Lower leg skin (tissue), 4 donors: ENCODE measurements at places on chromosomes 1 and 21. TPM values are rescaled to one million over a fixed set of nuclear protein-coding genes. Genes with fewer than 3 reads are reported as not detected.

DNA sequence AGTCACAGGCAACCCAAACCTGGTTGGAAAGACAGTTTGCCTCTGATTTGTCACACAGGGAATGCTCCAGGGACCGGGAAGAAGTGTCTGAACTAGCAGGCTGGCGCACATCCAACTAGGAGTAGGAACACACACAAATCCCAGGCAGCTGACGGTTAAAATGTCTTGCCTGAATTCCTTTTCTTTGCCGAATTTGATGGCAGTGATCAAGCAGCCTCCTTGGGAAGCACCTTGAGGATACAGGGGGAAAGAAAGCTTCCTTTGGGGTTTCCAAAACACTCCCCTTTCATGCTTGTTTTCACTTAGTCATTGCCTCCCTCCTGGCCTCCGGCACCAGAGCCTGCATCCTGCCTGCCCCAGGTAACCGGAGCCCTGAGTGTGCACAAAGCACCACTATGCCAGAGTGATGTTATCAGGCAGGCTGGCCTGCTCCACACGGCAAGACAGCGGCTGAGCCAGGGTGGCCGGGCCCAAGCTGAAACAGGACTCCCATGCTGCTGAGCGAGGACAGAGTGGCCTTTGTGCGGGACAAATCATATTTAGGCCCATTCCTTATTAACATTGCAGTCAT is 193.8 kb downstream of the LMX1A start:
- DNase-seq, result peak; percentile 85

The SDF4 gene
- total RNA-seq, result 119 TPM

DNA sequence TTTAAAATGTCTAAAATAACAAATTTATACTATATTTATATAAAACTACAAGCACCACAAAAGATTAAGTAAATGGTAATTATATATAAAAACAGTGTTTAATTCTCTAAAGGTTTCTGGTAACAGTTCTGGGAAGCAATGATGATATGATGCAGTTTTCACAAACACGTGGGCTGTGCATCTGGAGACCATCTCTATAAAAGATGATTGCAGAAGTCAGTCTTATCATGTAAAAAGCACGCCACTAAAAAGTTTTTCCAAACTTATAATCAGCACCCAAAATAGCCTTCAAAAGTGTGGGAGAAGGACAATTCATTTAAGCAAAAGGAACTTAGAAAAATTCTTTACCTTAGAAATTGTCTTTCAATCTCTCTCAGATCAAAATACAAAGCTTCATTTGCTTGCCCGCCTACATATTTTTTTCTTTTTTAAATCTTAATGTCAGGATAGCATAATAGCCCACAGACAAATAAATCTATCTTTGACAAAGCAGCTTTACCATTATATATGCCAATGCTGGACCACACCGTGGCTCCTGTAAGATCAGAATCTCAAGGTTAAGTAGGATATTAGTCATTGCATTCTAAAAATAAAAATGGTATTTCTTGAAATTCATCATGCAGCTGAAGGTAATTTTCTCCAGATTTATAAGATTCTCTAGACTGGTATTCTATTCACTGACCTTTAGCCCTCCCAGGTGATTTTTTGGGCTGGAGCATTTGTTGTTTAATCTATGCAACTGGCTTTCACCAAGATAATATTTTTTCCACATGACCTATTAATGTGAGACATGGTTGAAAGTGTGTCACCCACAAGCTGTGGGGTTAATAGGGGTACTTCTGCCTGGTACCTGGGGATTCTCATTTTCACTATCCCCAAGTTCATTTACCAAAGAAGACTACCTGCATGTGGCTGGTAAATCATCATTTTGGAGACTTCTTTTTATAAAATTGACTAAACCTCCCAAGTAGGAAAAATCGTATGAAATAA is 189.6 kb upstream of the ST6GALNAC5 start:
- no peak for DNase-seq

GRCh38 chr1:100035214-100035613 is 65.4 kb downstream of the SLC35A3 start:
- DNase-seq, result no peak

The ETV3L gene
- not detected for total RNA-seq

DNA sequence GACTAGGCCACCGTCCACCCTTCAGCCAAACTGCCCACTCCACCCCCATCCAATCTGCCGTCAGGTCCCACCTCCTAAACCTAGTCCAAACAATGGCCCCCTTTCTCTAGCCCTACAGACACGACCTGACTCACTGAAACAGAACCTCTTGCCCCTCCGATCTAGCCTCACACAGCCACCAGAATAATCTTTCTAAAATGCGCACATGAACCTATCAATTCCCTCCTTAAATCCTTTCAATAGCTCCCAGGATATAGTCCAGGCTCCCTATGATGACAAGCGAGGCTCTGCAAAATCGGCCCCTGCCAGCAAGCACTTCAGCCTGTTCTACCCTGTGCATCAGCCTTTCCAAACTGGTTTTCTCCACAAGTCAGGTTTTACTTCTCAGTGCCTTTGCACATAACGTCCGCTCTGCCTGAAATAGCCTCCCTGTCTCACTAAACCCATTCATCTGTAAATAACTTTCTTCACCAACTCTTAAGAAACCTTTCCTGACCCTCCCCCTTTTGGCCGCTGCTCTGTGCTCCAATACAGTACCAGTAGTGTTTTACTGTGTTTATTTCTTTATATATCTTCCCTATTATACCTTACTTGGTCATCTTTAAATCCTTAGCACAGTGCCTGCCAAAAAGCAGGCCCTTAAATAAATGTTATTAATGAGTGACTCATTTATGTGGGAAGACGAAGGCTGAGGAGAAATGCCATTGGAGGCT is 9.0 kb upstream of the CDC20 start:
- DNase-seq, result no peak

The SLAMF8 gene
- total RNA-seq, result 7.8 TPM

DNA sequence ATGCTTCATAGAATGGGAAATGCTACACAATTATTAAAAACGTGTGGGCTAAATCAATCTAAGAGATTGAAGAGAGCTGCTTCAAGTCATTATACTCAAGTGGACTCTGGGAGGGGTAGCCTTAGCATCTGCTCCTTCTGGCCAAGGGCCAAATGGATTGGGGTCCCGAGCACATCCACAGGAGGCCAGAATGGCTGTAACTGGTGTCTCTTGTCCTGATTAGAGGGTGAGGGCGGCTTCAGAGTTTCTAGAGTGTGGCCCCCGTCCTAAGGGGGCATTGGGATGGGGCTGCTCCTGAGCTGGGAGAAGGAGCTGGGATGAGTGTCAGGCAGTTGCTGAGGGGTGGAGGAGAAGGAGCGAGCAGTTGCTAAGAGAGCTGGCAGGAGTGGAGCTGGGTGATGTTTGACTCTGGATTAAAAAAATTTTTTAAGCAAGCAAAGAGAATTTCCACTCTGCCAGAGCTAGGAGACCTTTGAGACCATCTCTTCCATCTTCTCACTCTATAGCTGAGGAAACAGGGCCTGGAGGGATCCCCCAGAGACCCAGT is 71.3 kb upstream of the TLR5 start:
- no peak for DNase-seq

The KRTAP22-1 gene
- total RNA-seq, result not detected

The PLXNA2 gene
- 44.2 TPM for total RNA-seq

- no peak for DNase-seq
Measured at GRCh38 chr1:209767096-209767495, 11.2 kb downstream of the TRAF3IP3 start.

DNA sequence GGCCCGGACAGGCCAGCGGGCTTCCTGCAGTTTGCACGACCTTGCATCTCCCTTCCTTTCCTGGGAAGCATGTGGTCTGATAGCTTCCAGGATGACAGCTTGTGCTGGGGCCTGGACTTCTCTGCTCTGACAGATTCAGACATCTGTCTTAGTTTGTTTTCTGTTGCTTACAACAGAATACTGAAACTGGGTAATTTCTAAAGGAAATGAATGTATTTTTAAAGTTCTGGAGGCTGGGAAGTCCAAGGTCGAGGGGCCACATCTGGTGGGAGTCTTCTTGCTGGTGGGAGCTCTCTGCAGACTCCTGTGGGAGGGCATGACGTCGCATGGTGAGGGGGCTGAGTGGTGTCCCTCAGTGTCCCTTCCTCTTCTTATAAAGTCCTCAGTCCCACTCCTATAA is 35.3 kb upstream of the TENT5B start:
- DNase-seq, result no peak

DNA sequence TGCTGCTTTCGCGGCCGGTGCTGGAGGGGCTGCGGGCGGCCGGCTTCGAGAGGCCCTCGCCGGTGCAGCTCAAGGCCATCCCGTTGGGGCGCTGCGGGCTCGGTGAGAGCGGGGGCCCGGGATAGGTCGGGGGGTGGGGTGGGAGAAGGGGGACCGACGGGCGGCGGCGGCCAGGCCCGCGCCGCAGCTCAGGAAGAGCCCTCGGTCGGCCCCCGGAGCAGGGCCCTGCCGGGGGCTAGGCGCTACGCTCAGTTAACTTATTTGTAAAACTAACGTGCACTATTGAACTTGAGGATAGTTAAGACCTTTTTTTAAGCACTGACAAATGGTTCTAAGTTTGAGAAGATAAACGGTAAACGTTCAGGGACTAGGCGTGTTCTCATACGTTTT is 418 bp downstream of the DDX20 start:
- no peak for DNase-seq

- no peak for DNase-seq
Measured at GRCh38 chr21:34363733-34364132, at the start of gene KCNE2. KCNE2 (plus strand) TSS chr21:34364006; CDS start chr21:34370479, 6,473 bp downstream.

- no peak for DNase-seq
Measured at GRCh38 chr1:205878026-205878425, 28.1 kb upstream of the PM20D1 start.

GRCh38 chr21:42199868-42200463 is 19.0 kb upstream of the ABCG1 start:
- peak; percentile 67 for DNase-seq

DNA sequence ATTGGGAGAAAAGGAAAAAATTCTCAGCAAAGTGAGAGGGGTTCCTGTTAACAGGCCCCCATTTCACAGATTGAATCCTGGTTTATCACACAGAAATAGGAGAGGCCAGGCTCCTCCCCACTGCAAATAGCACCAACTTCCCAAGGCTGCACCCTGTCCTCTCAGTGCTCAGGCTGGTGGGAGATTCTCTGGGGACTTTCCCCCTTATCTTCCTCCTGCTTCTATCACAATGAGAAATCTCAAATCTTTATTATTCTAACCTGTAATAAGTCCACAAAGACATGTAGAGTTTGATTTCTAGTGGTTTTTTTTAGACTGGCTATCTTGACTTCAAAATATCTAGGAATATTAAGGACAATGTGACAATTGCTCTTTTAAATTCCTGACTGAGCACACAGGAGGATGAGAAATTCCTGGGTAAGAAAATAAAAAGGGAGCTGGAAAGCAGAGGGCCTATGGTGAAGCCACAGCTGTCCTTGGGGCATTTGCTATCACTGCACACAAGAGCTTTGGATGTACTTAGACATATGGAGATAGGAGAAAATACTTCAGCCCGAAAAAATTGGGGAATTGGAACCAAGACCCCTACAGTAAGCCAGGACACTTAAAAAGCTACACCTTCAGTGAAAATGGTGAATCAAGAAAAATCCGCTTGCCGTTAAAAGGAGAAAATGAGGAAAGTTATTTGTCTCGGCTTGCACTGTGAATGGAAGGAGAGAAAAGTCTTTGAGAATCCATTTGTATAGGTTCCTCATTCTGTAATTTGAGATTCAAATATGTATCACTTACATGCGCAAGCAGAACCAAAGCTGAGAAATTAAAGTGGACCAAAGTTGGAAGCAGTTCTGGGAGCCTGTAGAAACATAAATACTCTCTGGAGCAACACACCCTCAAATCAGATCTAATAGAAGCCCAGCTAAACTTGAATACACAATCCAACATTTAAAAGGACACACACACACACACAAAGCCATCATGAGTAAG is 65.9 kb upstream of the C1orf105 start:
- DNase-seq, result no peak

The FCRLB gene
- total RNA-seq, result 0.38 TPM

DNA sequence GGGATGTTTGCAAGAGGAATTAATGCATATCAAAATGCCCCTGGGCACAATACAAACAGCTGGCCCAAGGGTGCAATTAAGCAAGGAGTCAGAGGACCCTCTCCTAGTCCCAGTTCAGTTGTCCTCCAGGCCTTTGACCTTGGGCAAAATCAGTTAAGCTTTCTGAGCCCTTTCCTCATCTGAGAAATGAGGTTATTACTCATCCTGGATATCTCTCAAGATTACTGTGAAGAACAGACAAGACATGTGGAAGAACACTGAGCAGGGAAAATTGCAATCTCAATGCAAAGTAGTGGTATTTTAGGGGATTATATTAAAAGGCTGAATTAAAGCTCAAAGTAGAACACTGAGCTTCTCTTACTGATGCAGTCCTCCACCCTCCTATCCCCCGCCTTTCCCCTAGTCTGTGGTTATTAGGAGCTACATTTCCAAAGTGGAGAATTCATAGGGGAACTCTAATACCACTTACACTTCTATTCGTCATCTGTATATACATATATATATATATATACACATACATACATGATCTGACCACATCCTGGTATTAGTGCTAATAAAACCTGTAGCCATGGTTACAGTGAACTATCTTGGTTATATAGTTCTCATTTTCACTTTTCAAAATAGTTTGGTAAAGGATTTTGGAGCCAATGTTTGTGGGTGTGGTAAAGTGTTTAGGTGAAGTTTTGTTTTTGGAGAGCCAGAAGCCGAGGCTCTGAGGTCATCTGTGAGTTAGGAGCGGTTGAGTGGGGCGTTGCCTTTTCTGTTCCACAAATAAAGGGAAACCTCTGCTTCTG is 18.1 kb downstream of the KIAA0040 start:
- DNase-seq, result peak; percentile 9

DNA sequence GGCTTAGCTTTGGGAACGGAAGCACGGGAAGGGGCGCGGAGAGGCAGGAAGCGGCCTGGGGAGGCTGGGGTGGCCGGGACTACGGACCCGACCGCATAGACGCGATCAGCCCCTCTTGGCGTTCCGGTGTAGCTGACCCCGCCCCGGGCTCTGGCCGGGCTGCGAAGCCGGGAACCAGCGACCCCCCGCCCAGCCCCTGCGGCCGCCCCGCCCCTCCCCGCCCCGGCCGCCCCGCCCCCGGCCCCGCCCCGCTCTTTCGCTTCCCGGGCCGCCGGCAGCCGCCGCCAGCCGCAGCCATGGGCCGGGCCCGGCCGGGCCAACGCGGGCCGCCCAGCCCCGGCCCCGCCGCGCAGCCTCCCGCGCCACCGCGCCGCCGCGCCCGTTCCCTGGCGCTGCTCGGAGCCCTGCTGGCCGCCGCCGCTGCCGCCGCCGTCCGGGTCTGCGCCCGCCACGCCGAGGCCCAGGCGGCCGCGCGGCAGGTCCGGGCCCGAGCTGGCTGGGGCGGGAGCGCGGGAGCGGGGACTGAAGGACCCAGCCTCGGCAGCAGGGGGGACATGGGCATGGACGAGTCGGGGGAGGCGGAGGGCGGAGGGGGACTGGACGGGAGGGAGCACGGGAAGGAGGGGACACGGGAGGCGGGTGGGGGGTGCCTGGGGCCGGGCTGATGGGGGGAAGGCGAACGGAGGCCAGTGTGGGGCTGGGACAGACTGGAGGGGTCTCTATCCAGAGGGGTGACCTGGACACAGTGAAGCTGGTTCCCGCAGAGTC is at the start of gene SELENON:
Gene SELENON, plus strand, starts transcription at position 259 of the 768 bp plus-strand sequence. Its CDS starts 38 bp downstream, at position 297.
- no peak for DNase-seq

- peak; percentile 80 for DNase-seq
Measured at GRCh38 chr1:203284411-203285123, 20.8 kb upstream of the BTG2 start.
